Hepatic stellate cell (primary cell): ENCODE measurements at places on chromosomes 5 and 9.
A peak's percentile ranks its signal among the peaks of the same experiment; 100 is the strongest.

DNA sequence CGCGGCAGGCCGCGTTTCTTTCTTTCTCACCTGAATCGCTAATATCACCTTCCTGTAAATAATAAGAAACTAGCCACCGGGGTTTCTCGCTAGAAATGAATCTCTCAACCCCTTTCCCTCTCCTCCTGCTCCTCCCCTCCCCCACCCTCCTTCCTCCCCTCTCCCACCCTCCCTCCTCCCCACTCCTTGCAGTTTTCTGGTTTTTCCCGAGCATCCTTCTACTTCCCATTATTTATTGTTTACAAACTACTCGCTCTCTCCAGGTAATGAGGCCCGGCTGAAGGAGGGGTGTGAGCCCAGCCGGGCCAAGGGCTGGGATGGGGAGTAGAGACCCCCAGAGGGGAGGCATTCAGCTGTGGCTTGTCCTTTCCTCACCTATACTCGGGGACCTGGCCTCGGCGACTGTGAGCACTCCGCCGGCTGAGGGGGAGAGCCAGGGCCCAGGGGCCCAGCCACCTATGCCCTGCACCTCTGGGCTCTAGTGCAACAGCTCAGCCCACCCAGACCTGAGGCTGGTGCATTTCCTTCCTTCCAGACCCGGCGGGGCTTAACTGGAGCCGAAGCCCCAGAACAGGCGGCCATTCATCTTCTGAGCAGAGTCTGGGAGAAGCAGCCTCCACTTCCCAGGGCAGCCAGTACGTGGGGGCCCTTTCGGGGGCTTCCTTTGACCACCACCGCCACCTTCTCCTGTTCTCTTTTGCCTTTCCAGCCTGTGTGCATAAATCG lies 2.1 kb upstream of the IRX4 start:
- no peak for DNase-seq

- DNase-seq = no peak
These were observed 33.1 kb upstream of the SMARCA2 start for GRCh38 chr9:1982074-1982473.

DNA sequence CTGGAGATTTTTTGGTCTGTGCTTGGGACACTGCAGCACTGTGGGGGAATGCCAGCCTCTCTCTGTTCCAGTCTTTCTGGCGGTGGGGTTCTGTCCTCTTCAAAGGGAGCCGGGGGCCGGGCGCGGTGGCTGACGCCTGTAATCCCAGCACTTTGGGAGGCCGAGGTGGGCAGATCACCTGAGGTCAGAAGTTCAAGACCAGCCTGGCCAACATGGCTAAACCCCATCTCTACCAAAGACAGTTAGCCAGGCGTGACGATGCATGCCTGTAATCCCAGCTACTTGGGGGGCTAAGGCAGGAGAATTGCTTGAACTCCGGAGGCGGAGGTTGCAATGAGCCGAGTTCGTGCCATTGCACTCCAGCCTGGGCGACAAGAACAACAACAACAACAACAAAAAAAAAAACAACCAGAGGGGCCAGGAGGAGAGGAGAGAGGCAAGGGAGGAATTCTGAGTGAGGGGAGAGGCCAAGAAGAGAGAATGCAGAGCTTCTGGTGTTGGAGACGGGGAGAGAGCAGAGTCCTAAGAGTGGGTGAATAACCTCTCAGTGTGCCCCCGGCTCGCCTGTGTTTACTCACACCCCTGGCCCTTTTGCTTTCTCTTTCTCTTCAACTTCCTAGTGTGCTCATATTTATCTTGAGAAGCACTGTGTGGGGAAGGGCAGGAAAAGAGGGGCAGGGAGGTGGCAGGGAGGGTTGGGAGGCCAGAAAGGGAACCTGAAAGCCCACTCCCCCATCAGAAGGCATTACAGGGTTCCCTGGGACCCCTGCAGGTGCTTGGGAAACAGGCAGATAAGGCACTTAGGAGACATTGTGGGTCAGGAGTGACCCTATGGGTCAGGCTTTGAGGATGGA lies 3.2 kb upstream of the SET start:
- DNase-seq = no peak

DNA sequence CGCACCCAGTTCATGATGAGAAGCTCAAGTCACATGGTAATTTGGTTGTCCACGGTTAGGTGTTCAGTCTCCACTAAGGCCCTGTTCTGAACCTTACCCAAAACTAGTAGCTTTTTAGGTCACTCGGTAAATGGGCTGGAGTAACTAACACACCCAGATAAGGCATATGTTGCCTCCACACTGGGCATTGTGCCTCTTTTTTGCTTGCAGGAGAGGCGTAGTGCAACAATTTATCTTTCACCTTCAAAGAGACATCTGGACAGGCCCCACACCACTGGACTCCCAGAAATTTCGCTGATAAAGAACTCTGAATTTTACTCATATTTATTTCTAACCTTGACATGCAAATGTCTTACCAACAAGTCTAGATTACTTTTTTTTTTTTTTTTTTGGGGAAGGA lies 16.8 kb upstream of the PTGES start:
- no peak for DNase-seq

GRCh38 chr9:128979111-128979510 lies 31.6 kb downstream of the NUP188 start:
- DNase-seq = no peak

DNA sequence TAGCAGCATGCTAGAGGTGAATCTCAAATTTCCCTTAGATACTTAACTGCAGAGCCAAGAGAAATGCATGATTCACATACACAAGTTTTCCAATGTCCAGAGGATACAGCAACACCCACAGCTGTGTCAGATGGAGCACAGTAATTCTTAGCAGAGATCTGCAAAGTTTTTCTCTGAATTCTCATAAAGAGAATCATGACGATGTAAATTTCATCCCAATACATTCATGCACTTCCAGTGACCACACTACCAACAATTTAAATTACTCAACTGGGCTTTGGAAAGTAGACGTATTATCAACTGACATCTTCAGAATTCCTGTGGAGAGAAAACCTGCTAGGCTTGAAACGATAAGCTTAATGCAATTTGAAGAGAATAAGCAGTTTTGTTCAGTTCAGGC lies 378.8 kb upstream of the TLE4 start:
- DNase-seq = no peak

GRCh38 chr9:134025606-134026541 lies 593 bp downstream of the BRD3OS start:
- DNase-seq = peak; percentile 65

DNA sequence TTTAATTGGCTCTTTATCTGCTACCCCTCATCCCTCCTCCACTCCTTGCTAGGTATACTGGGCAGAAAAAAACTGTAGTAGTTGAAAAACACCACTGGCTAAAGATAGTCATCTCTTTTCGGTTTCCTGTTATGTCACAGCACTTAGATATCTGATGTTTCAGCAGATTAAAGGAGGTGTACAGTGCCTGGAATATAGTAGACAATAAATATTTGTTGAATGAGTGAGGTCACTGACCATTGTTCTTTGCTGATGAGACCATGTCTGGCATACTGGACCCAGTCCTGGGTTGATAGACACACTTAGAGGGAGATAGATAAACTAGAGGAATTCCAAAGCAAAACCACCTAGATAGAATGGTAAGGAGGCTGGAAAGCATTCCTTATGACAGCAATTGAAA lies 3.2 kb downstream of the GRPEL2 start:
- DNase-seq = no peak

GRCh38 chr5:74054641-74055421 lies 428.8 kb downstream of the ARHGEF28 start:
- DNase-seq = no peak

DNA sequence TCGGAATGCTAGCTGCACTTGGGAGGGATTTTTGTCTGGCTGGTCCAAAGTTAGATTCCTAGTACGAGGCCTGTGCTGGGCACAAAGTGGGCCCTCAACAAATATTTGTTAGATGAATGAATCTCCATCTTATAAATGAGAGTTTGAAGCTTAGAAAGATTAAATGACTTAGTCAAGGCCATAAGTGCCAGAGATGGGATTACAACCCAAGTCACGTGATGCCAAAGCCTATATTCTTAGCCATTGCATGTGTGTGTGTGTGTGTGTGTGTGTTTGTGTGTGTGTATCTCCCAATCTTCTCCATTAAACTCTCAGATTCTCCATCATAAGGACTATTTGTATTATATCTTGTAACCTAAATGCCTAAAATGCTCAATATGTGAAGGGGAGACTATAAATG lies 130.8 kb upstream of the MAP1B start:
- DNase-seq = no peak

GRCh38 chr5:27727254-27727653 lies 688.9 kb upstream of the CDH9 start:
- DNase-seq = no peak

GRCh38 chr5:42745856-42746255 lies 10.8 kb upstream of the CCDC152 start:
- DNase-seq = no peak

DNA sequence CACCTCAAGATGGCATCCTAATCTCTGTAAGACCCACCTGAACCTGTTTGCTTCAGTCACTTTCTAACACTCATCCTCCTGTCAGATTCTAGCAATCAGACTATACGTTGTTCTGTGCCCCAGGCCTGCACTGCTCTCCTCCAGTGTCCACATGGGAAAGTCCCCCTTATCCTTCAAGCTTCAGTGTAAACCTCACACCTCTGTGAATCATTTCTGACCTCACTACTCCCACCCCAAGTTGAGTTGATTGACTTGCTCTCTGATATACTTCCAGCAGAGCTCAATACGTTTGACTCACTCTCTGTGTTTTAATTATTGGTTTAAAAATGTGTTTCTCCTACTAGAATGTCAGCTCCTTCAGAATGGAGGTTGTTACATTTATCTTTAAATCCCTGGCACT lies 240.2 kb downstream of the FBXL17 start:
- no peak for DNase-seq

DNA sequence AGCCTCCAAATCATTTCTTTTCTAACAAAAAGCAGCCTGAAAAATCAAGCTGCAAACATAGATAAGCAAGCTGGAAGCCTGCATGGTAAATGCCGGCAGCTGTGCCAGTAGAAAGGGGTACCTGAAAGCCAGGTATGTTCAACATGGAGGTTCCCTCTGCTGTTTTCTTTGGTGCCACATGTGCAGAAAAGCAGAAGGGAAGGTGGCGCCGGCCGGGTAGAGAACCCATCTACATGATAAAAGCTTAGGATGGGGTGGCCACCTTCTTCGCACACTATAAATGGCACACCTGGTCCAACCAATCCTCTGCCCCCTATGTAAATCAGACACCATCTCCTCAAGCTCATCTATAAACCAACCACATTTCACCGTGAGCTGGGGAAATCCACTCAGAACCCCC lies 268.9 kb upstream of the IRX2 start:
- no peak for DNase-seq

- no peak for DNase-seq
These were observed 54.9 kb upstream of the IRX4 start for GRCh38 chr5:1937590-1937989.

GRCh38 chr9:87803166-87803565 lies 77.2 kb downstream of the CTSL start:
- DNase-seq = no peak

GRCh38 chr9:128116104-128117083 lies 11.1 kb downstream of the PTGES2 start:
- no peak for DNase-seq

DNA sequence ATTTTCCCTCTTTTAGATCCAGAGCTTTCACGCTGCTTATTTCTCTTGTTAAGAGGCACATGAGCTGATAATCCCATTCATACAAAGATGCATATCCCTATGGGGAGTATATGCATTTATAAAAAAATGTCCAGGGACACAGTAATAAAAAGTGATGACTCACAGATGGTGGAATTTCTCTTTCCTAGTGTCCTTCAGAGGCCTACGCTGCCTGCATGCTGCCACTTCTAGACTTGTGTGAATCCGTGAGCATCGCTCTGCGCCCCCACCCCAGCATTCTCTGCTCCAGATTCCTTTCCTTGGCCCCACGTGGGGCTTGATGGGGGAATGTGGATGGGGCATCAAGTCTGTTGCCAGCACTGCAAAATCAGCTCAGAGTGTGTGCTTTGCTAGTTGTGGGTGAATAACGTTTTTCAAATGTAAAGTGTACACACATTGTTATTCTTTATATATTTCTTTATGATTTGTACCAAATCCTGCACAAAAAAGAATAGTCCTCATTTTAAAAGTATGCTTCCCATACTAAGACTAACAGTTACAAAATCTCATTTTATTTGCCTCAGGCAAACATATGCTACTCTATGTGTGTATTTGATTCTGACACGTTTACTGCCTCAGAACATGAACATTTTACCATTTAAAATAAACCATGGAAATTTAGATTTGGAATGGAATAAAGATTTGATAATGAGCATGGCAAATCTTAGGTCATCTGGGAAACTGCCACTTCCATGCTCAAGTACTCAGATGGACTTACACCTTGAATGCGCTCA lies 22.4 kb upstream of the RASGRF2 start:
- DNase-seq = peak; percentile 12

GRCh38 chr5:31962871-31963307 lies 211.2 kb downstream of the GOLPH3 start:
- DNase-seq = no peak

DNA sequence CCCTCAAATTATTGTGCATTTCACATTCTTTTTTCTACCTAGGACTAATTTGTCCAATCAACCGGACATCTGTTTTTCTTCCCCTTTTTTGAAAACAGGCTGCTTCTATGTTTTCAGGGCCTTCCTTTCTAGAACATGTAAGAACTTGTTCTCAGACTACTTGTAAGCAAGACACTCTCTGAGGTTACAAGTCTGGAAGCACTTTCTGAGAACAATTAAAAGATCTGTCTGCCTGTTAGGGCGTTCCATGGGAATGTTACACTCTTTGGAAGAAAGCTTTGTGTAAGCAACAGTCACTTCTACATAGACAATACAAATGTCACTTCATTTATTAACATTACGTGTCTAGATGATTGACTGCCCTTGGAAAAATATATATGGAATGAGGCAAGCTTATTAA lies 50.9 kb upstream of the HSPB3 start:
- DNase-seq = no peak

GRCh38 chr5:67693956-67694809 lies 497.6 kb upstream of the CD180 start:
- no peak for DNase-seq

GRCh38 chr9:123338710-123339665 lies 17.0 kb upstream of the CRB2 start:
- no peak for DNase-seq

DNA sequence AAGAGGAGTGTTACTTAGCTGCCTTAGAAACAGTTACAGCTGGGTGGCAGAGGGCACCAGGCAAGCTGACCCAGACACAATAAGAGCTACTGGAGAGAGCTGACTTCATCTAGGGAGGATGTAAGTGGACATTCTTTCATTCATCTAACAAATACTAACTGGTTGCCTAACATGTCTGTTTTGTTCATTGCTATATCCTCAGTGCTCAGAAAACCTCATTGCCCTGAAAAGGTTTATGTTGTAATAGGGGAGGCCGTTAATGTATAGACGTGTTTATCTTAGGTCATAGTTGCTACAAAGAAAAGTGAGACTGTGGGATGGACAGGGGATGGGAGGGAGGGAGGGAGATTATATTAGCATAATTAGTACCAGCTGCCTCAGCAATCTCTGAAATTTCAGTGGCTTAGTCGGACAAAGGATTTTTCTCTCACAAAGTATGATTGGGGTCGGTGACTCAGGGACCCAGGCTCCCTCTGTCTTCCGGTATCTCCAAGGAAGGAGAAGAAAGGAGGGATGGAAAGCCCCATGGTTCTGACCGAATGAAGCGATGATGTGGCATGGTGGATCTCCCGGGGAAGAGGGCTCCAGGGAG lies 2.6 kb upstream of the SNX18 start:
- no peak for DNase-seq
